ENCODE measurements at places on chromosomes 2 and 18.

- no peak for DNase-seq
Measured at GRCh38 chr18:25814841-25815458, 275.5 kb downstream of the SS18 start.

DNA sequence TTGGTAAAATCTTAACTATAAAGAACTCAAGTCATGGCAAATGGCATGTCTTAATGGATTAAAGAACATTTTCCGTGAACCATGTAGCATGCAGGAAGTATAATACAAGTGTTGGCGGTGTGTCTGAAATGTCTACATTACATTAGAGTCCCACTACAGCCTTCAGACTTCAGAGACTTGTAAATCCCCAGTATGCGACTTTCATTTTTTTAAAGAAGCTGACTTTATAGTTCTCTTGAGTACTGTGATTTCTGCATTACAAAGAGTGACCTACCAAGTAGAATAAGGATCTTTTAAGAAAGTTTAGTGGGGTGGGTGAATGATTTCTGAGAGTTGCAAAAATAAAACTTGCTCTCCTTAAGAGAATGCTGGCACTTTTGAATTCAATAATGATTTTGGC lies 140.7 kb upstream of the FN1 start:
- DNase-seq: no peak

GRCh38 chr2:154771664-154772284 lies 73.3 kb downstream of the KCNJ3 start:
- no peak for DNase-seq

- DNase-seq: no peak
Measured at GRCh38 chr2:102051692-102052277, 60.0 kb downstream of the IL1R2 start.

- DNase-seq: no peak
Measured at GRCh38 chr2:37388074-37388473, 43.6 kb downstream of the QPCT start.

GRCh38 chr2:99611786-99612185 lies 122.0 kb upstream of the REV1 start:
- no peak for DNase-seq

GRCh38 chr2:224077773-224078507 lies 38.9 kb upstream of the SERPINE2 start:
- no peak for DNase-seq

DNA sequence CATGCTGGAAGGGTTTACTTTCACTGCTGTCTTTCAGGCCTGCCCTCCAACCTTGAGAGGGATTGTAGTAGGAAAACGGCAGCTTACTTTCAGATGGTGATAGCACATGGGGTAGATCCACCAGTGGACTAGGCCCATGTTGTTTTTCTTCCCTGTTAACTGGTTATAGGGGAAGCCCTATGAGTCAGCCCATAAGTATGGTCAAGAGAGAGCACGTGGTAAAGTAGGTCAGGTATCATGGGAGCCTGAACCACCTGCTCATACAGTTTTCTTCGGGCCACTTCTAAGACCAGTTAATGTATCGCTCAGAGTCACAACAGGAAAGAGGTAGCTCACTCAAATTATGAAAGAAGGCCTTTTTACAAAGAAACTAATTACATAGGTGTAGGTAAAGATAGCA lies 33.0 kb downstream of the PDK1 start:
- no peak for DNase-seq

Data from stimulated activated CD8-positive, alpha-beta memory T cell treated with anti-CD3 and anti-CD28 coated beads, Interleukin-15, amount 100 ng/mL, for 4 hours (primary cell).